ENCODE measurements at places on chromosomes 4 and X. TPM values are rescaled to one million over a fixed set of nuclear protein-coding genes. Genes with fewer than 3 reads are reported as not detected.

DNA sequence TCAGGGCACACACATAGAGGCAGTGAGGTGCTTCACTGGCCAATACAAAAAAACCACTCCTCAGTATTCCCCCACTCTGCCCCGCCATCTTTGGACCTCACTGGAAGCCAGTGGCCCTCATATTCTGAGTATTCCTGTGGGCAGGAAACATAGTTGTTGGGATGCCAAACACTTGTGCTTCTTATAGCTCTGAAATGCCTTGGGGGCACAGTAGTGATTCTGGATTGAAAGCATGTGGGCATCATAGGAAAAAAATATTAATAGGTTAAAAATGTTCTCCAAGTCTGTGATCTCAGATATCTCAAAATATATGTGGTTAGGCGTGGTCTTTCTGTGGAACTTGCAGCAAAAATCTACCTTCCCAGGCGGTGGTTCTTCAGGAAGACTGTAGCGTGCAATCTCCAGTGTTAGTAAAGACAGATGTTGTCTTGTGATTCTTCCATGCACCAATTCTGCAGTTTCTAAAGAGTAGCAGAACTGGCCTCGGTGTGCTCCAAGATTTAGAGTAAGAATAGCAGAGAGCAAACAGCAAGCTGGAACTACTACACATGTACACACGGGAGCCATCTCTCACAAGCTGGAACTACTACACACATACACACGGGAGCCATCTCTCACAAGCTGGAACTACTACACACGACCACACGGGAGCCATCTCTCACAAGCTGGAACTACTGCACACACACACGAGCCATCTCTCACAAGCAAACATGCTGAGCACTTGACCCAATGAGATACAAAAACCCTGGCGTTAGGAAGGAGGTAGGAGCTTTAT, 8.0 kb upstream of the TENM3 start:
- no peak overlapping the region for H3K27ac ChIP-seq
- no peak for DNase-seq
- no peaks in the 10 kb centered on the region for H3K4me1 ChIP-seq
- no peaks in the 10 kb centered on the region for H3K27me3 ChIP-seq

GRCh38 chr4:56696056-56696455, 15.0 kb upstream of the HOPX start:
- H3K4me1 ChIP-seq: no peaks in the 10 kb centered on the region
- no peak overlapping the region for H3K27ac ChIP-seq
- peaks cover 5% of the 10 kb centered on the region for H3K27me3 ChIP-seq
- DNase-seq: no peak
- no peaks in the 10 kb centered on the region for H3K36me3 ChIP-seq

The ZMAT1 gene
- 2.8 TPM for total RNA-seq

GRCh38 chr4:177938226-177938625, 496.0 kb upstream of the AGA start:
- H3K27me3 ChIP-seq: no peaks in the 10 kb centered on the region
- no peak overlapping the region for H3K4me3 ChIP-seq

GRCh38 chr4:76581077-76581962, 146.3 kb downstream of the SHROOM3 start:
- DNase-seq: no peak
- peaks cover 9% of the 10 kb centered on the region for H3K4me1 ChIP-seq
- H3K27ac ChIP-seq: no peak overlapping the region
- H3K4me3 ChIP-seq: no peak overlapping the region
- no peaks in the 10 kb centered on the region for H3K36me3 ChIP-seq

Data from activated naive CD4-positive, alpha-beta T cell treated with anti-CD3 and anti-CD28 coated beads for 36 hours (primary cell).